ENCODE measurements at places on chromosomes 5 and 9.

GRCh38 chr9:5438301-5439162 lies 807 bp upstream of the PLGRKT start:
- peak; percentile 22 for DNase-seq

GRCh38 chr5:86977190-86977589 lies 290.5 kb upstream of the RASA1 start:
- DNase-seq = no peak

- DNase-seq = no peak
Observed at GRCh38 chr5:119578937-119579336, 50.4 kb upstream of the FAM170A start.

DNA sequence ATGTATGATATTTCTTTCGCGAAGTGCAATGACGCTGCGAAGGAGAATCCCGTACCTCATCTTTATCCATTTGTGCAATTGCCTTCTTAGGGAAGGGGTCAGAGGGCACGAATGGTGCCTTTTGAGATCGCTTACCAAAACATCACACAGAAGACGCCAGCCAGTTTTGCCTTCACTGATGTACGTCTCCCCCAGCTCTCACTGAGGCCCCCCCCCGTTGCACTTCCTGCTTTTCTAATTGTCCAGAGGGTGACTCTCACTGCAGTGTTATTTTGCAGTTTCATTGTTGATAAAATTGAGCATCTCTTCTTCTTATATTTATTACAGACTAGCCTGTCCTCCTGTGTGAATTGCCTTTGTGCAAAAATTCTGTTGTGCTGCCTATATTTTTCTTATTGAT lies 39.0 kb upstream of the CACNA1B start:
- no peak for DNase-seq

DNA sequence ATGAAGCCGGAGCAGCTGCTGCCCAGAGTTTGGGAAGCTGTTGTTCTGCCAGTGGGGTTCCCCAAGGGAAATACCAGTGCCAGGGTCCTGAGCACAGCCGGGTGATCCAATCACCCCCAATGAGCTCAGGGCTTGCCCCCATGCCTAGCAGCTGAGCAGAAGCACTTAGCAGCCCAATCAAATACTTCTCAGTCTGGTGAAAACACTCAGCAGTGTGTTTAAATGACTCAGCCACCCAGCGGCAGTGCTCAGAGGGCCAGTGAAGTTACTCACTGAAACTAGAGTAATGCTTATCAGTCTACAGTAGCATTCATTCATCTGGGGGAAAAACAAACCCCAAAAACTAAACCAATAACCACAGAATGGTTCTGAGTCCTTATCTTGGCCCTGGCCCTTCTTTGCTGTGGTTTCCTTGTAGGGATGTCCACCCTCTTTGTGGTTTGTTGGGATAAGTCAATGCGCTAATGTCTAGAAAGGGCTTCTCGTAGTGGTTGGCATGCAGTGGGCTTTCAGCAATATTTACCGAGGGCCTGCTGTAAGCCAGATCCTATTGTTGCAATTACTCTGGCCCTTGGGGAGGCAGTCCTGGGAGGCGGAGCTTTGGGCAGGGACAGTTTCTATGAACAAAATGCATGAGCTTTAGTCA lies 43.1 kb downstream of the LHX2 start:
- no peak for DNase-seq

GRCh38 chr5:14261235-14261634 lies 118.1 kb downstream of the TRIO start:
- no peak for DNase-seq

DNA sequence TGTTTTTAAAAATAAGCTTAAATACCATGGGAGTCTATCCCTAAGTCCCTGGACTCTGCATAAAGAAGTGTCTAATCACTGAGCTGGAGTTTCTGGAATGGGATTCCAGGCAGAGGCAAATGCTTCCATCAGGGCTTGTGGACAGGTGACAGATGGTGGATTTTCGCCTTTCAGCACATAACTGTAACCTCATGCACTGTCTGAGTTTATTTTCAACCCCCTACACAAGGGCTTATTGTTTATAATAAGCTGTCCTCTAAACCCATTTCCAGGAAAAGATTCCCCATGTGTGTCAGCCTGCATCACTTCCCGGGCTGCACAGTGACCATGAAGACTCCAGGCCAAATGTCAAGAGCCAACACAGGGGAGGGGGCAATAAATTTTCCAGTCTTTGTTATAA lies 264.0 kb downstream of the PIK3R1 start:
- DNase-seq = no peak

DNA sequence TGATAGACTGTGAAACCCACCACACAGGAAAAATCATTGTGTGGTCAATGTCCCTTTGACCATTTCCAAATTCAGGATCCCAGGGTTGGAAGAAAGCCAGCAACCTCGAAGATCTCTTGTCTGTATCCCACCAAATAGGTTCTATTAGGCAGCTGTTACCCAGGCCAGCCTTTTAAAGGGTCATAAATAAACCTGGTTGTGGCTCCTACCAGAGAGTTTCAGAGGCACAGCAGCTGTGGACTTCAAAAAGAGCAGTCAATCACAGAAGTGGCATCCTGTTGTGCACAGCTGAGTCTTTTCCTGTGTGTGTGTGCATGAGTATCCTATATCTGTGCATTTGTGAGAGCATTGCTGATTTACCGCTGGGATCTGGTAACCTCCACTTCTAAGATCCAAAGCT lies 23.7 kb upstream of the OR2S2 start:
- DNase-seq = no peak

DNA sequence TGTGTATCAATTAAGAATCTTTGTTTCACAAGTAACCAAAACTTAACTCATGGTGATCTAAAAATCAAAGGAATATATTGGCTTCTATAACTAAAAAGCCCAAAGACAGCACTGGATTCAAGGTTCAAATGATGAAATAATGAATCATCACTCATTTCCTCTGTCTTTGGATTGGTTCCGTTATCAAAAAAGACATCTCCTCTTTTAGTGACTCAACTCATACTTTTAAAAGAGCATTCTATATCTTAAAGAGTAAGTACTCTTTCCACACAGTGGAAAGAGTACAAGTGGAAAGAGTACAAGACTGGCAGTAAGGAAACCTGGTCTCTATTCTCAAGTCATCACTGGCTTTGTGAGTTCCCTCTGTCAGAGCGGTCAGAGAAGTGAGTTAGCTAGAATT lies 141.4 kb upstream of the NMUR2 start:
- no peak for DNase-seq

All from stimulated activated CD4-positive, alpha-beta T cell treated with anti-CD3 and anti-CD28 coated beads, TNF-alpha, amount 100 ng/mL, for 1 hour (primary cell).